Left renal pelvis (tissue), 4 donors: ENCODE measurements at places on chromosomes 2 and 18.

GRCh38 chr2:51107841-51108240 lies 75.9 kb upstream of the NRXN1 start:
- DNase-seq, result no peak

- no peak for DNase-seq
Observed at GRCh38 chr2:26615860-26616705, 25.1 kb downstream of the CIB4 start.

GRCh38 chr2:157856187-157856515 lies 20.0 kb downstream of the ACVR1 start:
- DNase-seq, result no peak

- no peak for DNase-seq
Observed at GRCh38 chr2:51028829-51029228, 3.1 kb downstream of the NRXN1 start.

- no peak for DNase-seq
Observed at GRCh38 chr2:172655838-172656573, 79.6 kb upstream of the RAPGEF4 start.
